ENCODE measurements at places on chromosomes 3 and 15.

DNA sequence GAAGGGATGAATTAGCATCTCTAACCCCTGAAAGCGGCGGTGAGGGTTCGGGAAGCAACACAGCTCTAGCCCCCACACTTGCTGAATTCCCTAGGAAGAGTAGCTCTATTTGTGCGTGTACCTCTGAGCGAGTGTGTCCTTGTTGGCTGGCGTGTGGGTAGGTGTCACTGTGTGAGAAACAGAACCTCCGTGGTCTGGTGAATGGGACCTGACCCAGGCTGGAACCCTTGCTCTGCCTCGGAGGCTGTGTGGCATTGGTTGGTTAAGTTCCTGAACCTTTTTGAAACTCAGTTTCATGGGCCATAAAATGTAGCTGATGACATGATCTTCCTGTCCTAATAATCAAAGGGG lies 414 bp upstream of the TMEM115 start:
- DNase-seq, result no peak

GRCh38 chr3:186722457-186722856 lies 5.3 kb downstream of the KNG1 start:
- DNase-seq, result peak; percentile 17

GRCh38 chr3:40398346-40398745 lies 11.4 kb downstream of the ENTPD3 start:
- DNase-seq, result no peak

DNA sequence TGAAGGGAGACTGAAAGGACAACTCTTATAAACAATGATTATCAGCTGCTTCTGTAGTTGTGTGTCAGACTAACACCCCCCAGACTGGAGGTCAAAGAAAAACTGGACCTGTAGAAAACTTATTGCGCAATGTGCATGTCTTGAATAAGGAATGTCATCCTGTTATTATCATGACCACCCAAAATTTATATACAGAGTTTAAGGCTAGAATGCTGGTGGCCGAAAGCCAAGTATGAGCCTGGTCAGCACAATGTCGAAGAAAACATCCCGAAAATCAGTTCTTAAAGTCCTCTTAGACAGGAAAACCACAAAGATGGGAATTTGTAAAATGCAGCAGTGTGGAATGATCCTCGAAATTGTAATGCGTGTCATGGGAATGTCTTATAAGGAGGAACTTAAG lies 29.3 kb downstream of the RFTN1 start:
- peak; percentile 72 for DNase-seq

DNA sequence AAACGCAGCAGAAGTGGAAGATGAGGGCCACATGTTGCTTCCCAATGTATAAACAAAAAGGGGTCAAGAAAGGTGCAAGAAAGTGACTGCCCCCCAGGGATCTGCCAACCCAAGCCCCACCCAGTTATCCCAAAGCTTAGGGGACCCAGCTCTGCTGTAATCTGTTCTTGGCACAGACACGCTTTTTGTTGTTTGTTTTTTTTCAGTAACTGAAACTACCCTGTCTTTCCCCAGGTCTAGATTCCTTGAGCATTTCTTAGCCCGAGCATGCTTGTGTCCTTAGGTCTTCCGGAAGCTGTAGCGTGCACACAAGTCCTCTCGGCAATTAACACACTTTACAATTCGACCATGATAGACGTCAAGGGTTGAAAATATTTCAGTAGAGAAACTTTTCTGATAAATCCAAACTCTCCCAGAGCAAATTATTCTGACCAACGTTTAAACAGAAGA lies 8.5 kb upstream of the PPARG start:
- DNase-seq, result no peak

DNA sequence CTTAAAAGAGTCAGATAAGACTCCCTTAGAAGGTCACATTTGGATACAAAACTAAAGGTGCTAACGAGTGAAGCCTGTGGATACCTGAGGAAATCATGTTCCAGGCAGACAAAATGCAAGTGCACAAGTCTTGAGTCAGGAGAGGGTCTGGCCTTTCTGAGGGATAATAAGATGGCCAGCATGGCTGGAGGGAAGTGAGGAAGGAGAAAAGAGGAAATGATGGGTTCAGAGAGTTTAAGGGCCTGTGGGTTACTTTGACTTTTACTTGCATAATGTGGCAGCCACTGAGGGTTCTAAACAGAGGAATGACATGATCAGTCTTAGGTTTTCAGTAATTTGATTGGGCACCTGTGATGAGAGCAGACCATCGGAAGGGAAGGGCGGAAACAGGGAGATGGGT lies 3.5 kb upstream of the ROPN1B start:
- no peak for DNase-seq

DNA sequence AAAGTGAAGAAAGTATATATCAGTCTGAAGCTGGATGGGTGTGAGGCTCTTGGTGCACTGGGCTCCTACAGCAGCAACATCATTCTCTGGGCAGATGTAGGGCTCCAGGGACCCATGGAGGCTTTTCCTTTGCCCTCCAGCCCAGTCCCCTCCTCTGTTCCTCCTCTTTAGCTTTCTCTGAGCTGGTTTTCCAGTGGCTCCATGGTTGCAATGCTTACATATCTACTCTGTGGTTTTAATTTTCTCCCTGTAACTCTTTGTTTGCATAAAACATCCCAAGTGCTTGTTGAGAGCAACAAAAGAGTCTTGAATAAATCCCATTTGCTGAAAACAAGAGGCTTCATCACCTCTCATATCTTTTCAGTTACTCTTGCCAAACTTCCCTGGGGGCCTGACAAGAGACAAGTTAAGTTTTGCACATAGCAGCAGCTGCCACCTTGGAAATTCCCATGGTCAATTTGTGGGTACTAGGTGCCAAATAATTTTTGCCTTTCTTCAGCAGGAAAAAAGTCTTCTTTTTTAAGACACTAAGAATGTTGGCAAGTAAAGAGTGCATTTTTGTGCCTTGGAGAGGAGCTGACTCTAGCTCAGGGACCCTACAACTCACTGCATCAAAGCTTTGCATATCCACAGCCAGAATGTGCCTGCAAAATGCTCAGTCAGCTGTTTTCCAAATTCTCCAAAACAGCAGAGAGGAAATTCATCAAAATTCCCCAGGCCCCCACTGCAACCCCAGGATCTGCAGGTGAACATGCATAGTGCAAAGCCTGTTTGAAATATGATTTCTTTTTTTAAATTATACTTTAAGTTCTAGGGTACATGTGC lies 41.9 kb downstream of the COLQ start:
- DNase-seq, result no peak

- no peak for DNase-seq
Measured at GRCh38 chr15:88342666-88343065, 86.1 kb upstream of the NTRK3 start.

GRCh38 chr3:4491855-4492207 lies 1.3 kb upstream of the ITPR1 start:
- no peak for DNase-seq

- DNase-seq, result no peak
Measured at GRCh38 chr3:50256978-50257890, 11.7 kb upstream of the SEMA3B start.

All from AG08396 (cell line).